ENCODE measurements at places on chromosomes 2 and 18. TPM values are rescaled to one million over a fixed set of nuclear protein-coding genes. Genes with fewer than 3 reads are reported as not detected.
A peak's percentile ranks its signal among the peaks of the same experiment; 100 is the strongest.

Gene SERPINB12
- 0.38 TPM for polyA plus RNA-seq

- DNase-seq: peak; percentile 40
These were observed 37.6 kb downstream of the NXPH2 start for GRCh38 chr2:138742441-138743057.

- DNase-seq: no peak
These were observed 242.4 kb downstream of the ARHGAP15 start for GRCh38 chr2:143371616-143372015.

GRCh38 chr2:165202239-165202638, 1.6 kb downstream of the SCN3A start:
- no peak for DNase-seq

DNA sequence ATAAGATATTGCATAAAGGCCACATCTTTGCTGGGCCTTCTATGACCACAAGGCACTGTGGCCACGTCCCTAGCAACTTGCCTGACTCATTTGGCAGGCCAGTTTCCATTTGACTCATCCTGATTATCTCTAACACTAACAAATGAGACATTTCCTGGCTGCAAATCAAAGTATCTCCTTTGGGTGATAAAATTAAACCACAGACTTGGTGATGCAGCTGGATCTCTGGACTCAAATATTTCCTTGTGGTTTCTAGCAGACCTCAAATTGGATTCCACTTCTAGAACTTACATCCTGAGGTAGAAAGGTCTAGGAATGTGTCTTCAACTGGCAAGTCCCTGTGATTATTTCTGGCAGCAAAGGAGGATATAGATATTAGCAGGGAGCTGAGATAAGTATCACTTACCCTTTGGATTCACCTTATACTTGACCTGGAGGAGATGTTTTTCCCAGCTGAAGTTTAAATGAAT, 167.9 kb upstream of the NXPH2 start:
- peak; percentile 25 for DNase-seq

Gene GPR45
- polyA plus RNA-seq: not detected

- peak; percentile 73 for DNase-seq
These were observed 85.3 kb downstream of the CDC42EP3 start for GRCh38 chr2:37585982-37586621.

- no peak for DNase-seq
These were observed 93.5 kb downstream of the TFCP2L1 start for GRCh38 chr2:121191191-121192170.

Gene PMAIP1
- polyA plus RNA-seq: 23.8 TPM

DNA sequence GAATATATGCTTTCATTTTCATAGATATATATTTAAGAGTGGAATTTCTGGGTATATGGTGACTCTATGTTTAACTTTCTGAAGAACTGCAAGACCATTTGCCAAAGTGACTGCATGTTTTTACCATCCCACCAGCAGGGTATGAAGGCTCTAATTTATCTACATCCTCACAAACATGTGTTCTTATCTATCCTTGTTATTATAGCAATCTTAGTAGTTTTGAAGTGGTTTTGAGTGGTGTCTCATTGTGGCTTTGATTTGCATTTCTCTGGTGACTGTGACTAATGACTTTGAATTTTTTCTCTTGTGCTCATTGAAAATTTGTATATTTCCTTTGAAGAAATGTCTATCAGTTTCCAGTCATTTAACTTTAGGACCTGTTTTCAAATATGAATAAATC, 310.2 kb upstream of the NRP2 start:
- DNase-seq: peak; percentile 24

DNA sequence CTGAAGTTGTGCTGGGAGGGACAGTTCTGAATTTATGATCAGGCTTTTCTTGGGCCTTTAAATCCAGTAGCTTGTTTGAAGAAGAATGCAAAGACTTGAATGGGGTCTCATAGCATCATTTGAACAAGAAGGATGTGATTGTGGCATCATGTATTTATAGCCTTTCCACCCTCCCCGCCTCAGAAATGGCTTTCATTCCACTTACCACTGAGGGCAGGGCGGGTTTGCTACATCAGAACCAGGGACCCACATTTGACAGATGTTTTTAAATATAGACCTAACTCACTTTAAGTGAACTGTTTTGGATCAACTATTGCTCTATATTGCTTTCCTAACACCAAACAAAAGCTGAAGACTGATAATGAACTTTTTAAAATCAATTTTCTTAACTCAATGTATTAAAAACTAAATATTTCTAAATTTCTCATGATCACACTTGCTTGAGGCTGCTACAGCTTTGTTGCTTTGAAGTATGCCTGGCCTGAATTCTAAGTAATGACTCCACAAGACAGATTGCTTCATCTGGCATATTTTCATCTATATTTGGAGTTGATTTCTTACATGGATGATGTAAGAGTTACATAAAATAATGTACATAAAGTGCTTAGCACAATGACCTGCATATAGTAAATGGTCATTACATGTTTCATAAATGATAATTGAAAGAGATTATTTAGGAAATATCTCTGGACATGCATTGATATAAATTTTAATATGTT, 1552.9 kb upstream of the SLC39A10 start:
- no peak for DNase-seq

Gene C2orf81
- 1.7 TPM for polyA plus RNA-seq

Gene RFTN2
- polyA plus RNA-seq: 19.6 TPM

Gene AQP12B
- polyA plus RNA-seq: 1.1 TPM

GRCh38 chr2:135845257-135845656, 8.3 kb upstream of the LCT start:
- DNase-seq: no peak

DNA sequence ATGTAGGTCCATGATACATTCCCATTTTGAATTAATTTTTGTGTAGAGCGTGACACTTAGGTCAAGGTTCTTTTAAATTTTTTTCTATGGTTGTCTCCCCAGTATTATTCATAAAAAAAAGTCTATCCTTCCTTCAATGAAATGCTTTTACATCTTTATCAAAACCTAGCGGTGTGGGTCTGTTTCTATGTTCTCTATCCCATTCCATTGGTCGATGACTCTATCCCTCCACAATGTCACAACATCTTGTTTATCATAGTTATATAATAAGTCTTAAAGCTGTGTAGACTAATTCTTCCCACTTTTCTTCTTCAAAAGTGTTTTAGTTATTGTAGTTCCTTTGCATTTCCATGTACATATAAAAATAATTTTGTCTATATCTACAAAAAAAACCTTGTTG, 47.2 kb upstream of the GPR17 start:
- DNase-seq: no peak

- DNase-seq: no peak
These were observed 59.3 kb downstream of the ARHGEF33 start for GRCh38 chr2:38948995-38949394.

- no peak for DNase-seq
These were observed 43.7 kb downstream of the FIGN start for GRCh38 chr2:163692081-163692480.

DNA sequence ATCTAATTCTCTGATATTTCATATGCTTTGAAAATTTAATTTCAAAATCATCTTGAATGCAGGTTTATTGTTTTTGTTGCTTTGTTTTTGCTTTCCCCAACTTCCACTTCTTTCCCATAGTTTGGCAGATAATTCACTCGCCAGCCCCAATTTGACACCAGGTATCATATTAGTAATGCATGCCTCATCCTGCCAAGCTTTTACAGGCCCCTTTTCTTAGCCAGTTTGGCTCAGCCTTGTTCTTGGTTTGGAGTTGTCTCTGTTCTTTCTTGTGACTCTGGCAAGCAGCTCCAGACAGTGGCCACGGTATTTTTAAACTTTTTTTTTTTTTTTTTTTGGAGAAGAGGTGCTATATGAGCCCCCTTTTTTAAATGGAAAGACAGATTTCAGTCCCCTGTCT, 65.3 kb downstream of the PMS1 start:
- DNase-seq: no peak

GRCh38 chr2:152544638-152545037, 172.6 kb downstream of the PRPF40A start:
- DNase-seq: no peak

Data from muscle of back (tissue), 13 donors.